CD4-positive, alpha-beta T cell treated with Interleukin-1 beta for 1 hour (primary cell): ENCODE measurements at places on chromosomes 5 and 9.

DNA sequence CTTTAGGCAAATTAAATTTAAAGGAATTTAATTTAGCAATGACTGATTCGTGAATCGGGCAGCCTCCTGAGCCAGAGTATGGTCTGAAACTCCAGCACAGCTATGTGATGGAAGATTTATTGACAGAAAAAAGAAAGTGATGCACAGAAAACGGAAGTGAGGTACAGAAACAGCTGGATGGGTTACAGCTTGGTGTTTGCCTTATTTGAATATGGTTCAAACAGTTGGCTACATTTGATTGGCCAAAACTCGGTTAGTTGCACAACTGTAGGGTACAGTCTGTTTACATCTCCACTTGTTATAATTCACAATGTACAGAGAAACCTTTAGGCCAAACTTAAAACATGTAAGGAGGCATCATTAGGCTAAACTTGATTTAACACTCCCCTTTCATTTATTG, 1716.1 kb upstream of the C9orf72 start:
- no peak for DNase-seq

DNA sequence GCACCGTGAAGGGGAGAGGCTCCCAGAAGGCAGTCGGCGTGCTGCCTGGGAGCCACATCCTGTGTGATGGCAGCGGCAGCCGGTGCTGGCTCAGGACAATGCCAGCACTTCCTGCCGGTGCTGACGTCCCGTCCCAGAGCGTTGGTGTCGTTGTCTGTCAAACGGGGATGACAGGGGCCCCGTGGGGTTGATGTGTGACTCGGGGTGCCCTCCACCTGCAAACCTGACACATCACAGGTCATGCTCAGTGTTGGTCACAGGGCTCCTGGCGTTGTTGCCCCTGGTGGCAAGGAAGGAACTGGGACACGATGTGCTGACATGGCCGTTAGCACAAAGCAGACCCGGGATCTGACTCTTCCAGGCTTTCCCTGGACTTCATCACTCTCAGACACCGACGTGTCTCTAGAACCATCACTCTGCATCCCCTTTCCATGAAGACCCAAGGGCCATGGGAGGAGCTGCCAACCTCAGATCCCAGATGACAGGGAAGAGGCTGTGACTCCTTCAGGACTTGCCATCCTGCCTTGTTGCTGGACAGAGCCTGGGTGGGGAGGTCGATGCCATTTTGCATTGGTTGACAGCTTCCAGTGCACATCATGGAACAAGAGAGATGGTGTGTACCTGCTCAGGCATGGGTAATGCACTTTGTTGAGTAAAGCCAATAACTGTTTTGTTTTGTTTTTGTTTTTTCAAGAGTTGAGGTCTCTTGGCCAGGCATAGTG, 21.5 kb downstream of the PLPP7 start:
- peak; percentile 72 for DNase-seq

DNA sequence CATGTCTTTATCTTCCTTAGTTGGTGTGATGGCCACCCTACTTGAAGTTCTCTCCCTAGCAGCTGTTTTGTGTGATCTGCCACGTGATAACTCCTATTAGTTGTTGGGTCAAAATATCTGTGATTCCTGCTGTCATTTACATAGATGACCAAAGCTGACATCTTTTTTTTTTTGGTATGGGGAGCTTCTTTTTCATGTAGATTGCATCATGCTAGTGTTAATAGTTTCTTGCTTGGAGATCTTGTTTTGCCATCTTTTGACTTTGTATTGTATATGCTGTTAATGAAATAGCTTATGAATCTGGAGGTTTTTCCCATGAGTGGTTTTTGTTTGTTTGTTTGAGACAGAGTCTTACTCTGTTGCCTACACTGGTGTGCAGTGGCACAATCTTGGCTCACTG, 243.8 kb downstream of the KDM4C start:
- no peak for DNase-seq

DNA sequence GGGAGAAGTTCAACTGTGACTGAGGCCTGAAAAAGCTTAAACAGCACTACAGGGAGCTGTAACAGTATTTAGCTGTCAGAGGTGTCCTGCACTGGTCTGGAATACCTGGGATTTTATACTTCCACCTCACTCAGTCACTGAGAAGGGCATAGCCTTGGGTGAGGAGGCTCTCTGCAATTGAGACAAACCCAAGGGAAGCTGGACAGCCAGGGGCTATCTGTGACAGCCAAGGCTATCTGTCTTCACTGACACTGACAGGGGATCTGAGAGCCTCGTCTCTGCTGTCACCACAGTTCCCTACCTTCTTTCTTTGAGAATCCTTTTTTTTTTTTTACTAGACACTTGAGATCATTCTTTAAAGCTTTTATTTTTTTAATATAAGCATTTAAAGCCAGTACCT, 356.2 kb upstream of the CD180 start:
- DNase-seq: no peak

- no peak for DNase-seq
Measured at GRCh38 chr5:115594128-115595047, 7.9 kb downstream of the TICAM2 start.

DNA sequence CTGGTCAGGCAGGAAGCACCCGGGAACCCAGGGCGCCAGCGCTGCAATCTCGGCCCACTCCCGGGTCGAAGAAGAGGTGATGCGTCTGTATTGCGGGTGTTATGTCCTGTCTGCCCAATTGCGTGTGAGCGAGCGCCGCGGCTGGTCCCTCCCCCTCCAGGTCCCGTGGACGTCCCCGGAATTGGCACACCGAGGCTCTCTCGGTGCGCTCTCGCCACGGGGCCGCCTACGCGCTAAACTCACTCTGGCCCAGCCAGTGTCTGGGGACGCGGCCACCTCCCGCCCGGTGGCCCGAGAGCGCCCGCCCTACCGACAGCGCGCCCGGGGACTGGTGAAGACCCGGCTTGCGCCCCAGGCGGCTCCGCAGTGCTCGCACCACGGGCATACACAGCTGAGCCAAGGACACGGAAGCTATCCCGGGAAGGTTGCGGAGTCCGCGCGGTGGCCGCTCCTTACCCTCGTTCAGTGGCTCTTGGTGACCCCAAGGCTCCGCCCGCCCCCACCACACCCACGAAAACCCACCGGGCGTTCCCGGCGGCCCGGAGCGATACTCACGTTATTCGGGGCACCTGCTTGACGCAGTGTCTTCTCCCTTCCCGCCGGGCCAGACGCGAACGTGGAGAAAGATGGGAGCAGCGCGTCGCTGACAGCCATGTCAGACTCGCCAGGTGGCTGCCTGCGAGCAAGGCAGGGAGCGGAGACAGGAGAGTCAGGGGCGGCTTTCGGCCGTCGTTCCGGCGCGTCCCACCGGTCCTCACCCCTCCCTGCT, 1.0 kb downstream of the KLF4 start:
- DNase-seq: peak; percentile 72

DNA sequence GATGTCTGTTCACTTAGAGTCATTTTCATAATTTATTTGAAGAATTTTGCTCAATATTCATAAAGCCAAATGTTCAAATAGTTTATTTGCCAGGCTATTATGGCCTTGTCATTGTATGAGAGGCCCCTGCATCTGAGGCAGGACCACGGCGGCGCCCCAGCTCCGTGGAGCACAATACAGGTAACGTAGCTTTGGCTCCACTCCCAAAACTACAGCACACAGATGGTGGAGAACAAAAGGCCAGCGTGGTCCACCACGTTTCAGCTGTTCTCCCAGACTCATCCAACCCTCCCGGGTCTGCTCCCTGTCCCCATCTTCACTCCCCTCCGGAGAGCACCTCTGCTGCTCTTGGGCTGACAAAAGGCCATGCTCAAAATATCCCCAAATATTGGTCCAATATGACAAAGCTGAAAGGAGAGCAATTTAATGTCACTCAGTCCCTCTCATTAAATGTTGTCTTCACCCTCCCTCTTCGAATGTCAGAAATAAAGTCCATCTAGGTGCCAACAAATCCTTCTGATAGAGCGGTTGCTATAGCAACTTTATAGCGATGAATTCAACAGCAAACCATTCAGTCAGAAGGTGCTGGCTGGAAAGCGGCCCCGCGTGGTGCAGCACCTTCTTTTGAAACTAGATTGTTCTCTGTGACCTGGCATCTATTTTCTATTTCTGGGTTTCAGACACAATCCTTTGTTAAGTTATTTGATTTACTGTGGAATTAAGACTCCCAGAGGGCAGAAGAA, 504.3 kb downstream of the ARHGEF28 start:
- no peak for DNase-seq

GRCh38 chr5:59661954-59662615, 231.4 kb downstream of the PDE4D start:
- no peak for DNase-seq

DNA sequence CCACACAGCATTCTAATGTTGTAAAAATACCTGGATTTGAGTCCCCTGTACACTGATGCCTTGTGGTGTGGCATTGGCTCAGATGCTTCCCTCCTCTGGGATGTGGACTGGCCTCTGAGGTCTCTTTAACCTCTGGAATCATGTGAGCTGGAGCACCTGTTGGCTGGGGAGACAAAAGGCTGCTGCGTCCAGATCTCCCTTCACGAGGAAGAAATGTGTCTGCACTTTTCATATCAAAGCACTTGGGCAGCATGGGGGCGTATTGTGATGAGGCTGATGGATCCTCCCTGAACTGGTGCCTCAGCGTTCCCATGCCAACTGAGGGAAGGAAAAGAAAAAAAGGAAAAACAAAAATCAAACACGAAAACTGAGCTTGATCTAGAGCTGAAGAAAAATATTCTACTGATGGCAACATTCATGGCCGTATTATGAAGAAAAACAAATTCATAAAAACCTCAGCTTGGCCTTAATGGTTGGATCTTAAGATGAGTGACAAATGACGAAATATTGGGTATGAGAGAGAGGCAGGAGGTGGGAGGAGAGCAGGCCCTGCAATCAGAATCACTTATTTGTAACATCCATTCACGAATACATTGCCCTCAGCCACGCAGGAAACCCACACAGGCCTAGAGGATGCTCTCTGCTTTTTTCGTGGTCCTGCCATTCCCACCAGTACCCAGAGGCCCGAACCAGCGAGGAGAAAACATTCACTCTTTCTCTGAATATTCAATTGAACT, 26.2 kb downstream of the GRIA1 start:
- no peak for DNase-seq

DNA sequence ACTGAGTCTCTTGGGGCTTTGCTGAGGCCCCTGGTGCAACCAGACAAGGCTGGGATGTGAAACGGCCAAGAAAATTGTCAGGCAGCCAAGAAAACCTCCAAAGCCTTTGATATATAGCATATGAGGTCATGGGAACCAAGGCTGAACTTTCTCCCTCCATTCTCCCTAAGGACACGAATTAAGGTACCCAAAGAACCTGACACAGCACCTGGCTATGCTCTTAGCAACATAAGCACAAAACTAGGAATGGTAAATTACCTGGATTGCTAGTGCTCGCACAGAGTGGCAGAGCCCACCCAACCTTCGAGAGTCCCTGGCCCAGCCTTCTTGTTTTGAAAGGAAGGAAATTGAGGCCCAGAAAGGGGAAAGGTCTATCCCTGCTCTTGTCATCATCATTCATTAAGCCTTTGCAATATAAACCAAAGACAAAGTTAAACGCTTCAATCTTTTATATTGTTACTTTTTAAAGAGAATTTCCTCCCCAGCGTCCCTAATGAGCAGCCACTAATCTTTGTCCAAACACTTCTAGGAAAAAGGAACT, 220.0 kb upstream of the NR4A3 start:
- DNase-seq: no peak

GRCh38 chr5:592158-592557, 20.0 kb upstream of the CEP72 start:
- no peak for DNase-seq

DNA sequence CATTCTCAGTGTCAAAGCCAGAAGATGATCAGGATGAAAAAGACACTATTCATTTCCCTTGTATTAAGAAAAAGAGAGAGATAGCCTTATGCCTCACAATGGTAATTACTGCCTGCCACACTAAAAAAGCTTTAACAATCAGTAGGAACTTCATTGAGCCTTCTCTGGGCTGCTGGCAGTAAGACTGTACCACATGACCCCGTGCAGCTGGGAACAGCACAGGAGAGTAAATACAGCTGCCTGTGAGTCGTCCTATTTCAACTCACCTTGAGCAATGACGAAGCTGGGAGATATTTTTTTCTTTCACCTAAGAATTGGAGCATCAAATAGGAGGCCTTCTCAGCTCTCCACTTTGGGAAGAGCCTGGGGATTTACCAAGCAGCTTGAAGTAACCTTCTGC, 316.3 kb downstream of the GABRB2 start:
- no peak for DNase-seq

DNA sequence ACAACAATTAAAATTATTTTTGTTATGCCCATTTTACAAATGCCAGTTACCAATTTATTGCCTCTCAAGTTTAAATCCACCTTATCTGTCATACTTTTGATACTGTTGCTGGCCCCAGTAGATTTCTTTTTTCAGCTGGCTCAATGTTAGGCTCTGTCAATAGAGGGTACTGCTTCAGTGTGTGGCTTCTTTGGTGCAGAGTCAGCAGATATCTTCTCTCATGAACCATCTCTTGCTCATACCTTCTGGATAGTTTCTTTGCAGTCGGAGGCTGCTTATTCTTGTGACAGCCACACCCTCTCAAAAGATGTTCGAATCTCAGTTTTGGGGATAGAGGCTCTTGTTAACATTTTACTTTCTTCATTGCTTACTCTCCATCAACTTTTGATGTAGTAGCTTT, 849.9 kb upstream of the SEMA6A start:
- DNase-seq: no peak

GRCh38 chr9:33131790-33132772, 35.1 kb downstream of the B4GALT1 start:
- DNase-seq: no peak

DNA sequence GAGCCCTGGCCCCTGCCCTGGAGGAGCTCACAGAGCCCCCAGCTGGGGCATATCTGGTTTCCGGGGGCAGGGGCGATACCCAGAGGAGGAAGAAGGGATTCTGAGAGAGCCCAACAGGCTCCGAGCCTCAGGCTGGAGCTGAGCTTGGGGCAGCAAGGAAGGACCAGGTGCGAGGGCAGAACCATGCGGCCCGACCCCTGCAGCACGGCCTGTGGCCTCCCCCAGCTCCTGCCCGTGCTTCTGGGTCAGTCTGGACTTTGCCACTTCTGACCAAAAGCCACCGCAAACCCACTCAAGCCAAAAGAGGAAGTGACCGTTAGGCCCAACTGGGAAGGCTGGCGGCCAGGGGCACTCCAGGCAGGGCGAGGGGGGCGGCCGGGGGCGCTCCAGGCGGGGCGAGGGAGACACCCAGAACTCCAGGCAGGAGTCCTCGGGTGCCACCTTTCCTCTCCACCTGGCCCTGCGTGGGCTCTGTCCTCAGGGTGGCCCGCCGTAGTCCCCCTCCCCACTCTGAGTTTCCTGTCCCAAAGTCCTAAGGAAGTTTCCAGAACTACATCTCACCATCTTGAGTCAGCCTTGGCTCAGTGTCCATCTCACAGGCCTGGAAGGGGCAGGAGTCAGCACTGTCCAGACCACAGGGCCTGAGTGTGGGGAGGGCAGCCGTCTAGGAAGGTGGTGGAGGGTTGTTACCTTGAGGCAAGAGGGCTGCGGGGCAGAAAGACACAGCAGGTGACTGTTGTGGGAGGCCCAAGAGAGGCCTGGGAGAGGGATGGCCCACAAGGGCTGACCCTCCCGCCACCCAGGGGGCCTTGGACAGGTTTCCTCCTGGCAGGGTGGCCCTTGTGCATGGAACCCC, 946 bp upstream of the LTC4S start:
- no peak for DNase-seq
